ENCODE measurements at places on chromosomes 5 and 9. TPM values are rescaled to one million over a fixed set of nuclear protein-coding genes. Genes with fewer than 3 reads are reported as not detected.

- no peak overlapping the region for H3K4me3 ChIP-seq
- H3K36me3 ChIP-seq, result peaks cover 35% of the 10 kb centered on the region
- no peak for DNase-seq
- H3K4me1 ChIP-seq, result peaks cover 16% of the 10 kb centered on the region
- no peaks in the 10 kb centered on the region for H3K27me3 ChIP-seq
Observed at GRCh38 chr5:171979606-171980005, 26.8 kb downstream of the FBXW11 start.

DNA sequence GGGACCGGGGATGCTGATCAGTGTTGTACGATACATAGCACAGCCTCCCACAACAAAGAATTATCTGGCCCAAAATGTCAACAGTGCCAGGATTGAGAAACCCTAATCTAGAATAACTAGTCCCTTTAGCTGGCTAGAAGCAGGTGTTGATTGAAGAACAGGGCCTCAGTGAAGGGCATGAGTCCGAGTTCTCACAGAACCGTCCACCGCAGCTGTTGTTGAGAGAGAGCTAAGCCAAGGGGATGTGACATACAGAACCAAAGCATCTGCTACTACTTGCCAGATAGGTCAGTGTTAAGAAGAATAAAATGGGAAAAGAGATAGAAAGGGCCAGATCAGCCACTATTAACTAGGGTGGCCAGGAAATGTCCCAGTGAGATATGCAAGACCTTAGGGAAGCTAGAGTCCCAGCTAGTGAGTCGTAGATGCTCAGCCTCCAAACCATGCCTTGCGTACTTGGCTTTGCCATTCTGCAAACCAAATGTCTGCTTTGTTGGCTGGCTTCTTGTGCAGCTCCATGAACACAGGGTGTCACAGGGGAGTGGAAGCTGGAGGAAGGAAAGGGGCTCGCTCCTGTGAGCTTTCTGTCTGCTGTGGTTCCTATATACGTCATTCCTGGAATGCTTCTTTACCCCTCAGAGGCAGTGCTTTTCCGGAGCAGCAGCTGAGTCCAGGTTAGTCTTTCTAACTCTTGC is 68.9 kb downstream of the FBXO38 start:
- no peaks in the 10 kb centered on the region for H3K4me1 ChIP-seq
- H3K27ac ChIP-seq, result no peak overlapping the region
- H3K4me3 ChIP-seq, result no peak overlapping the region
- no peaks in the 10 kb centered on the region for H3K27me3 ChIP-seq

- H3K27ac ChIP-seq, result no peak overlapping the region
- H3K27me3 ChIP-seq, result peaks cover 10% of the 10 kb centered on the region
- no peak for DNase-seq
Observed at GRCh38 chr9:110317911-110318310, 19.8 kb downstream of the TXNDC8 start.

Gene RBM27
- 36.3 TPM for total RNA-seq

Gene HRH2
- total RNA-seq, result 25.5 TPM

Gene SLC36A2
- total RNA-seq, result not detected

Gene PCDHGB1
- total RNA-seq, result not detected
